ENCODE measurements at places on chromosomes 4 and X. TPM values are rescaled to one million over a fixed set of nuclear protein-coding genes. Genes with fewer than 3 reads are reported as not detected.

PPARGC1A gene
- 10.2 TPM for total RNA-seq

EMCN gene
- total RNA-seq, result 0.49 TPM

EDA2R gene
- 14.4 TPM for total RNA-seq

CT45A3 gene
- total RNA-seq, result not detected
